ENCODE measurements at places on chromosomes 7 and 10.

DNA sequence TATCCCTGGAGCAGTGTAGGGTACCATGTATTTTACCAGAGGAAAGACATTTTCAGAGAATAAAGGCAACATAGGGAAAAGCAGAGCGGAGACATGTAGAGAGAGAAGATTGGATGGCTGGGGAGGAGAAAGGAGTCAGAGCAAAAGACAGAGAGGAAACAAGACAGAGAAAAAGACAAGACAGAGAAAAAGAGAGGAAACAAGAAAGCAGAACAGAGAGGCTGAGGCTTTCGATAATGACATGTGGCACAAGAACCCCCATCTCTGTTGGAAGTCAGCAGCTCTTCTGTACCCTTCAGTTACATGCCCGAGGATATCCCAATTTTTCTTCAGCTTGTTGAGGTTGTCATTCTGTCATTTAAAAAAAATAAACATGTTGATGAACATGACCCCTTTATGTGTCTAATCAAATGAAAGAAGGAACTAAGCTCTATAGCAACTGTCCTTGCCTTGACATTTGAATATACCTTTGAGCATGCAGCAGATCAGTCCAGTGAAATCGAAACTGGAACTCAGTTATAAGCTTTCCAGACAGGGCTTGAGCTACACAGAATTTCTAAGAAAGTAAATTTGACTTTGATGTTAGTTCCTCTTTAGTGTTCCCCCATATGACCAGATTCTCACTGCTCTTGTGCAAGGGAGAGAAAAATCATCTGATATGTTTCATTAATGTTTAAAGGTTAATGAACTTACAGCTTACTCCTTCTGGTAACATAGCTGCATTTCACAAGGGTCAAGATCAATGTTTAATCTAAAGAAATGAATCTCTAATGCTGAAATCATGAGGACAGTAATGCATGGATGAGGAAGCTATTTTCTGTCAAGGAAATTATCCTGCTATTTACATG is 75.1 kb upstream of the SP4 start:
- DNase-seq, result peak; percentile 43

DNA sequence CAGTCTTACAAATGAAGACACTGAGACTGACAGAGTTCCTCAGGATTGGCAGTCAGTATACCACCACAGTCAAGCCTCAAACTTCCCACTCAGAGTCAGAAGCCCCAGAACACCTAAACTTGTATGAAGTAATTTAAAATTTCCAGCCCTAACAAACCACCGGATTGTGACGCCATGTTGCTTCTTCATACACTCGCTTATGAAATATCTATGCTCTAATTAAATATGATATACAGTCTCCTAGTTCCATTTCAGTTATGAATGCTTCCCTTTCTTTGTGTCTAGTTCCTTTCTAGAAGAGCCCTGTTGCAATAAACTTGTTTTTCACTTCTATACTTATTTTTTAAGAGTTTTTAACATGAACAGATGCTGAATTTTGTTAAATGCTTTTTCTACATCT is 172.0 kb upstream of the NOBOX start:
- DNase-seq, result no peak

GRCh38 chr7:27532314-27532713 is 130.4 kb downstream of the HIBADH start:
- DNase-seq, result no peak

DNA sequence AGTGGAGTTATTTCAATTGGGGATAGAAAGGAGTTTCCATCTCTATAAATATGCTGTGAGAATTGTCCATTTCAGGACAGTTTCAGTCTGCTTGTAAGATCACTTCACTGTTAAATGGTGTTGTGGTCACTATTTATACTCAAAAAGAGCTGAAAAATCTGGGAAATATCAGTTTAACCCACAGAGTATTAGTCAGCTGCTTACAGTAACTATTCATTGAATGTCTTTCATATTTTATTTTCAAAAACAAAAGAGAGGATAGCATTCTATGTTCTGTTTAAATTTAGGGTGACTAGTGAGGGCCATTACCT is 85.4 kb upstream of the PLXDC2 start:
- peak; percentile 7 for DNase-seq

- DNase-seq, result no peak
Measured at GRCh38 chr10:126511917-126512479, 123.7 kb upstream of the ADAM12 start.

GRCh38 chr7:97215556-97215955 is 98.1 kb downstream of the SDHAF3 start:
- DNase-seq, result peak; percentile 55

GRCh38 chr10:82827901-82828300 is 952.9 kb downstream of the NRG3 start:
- no peak for DNase-seq

DNA sequence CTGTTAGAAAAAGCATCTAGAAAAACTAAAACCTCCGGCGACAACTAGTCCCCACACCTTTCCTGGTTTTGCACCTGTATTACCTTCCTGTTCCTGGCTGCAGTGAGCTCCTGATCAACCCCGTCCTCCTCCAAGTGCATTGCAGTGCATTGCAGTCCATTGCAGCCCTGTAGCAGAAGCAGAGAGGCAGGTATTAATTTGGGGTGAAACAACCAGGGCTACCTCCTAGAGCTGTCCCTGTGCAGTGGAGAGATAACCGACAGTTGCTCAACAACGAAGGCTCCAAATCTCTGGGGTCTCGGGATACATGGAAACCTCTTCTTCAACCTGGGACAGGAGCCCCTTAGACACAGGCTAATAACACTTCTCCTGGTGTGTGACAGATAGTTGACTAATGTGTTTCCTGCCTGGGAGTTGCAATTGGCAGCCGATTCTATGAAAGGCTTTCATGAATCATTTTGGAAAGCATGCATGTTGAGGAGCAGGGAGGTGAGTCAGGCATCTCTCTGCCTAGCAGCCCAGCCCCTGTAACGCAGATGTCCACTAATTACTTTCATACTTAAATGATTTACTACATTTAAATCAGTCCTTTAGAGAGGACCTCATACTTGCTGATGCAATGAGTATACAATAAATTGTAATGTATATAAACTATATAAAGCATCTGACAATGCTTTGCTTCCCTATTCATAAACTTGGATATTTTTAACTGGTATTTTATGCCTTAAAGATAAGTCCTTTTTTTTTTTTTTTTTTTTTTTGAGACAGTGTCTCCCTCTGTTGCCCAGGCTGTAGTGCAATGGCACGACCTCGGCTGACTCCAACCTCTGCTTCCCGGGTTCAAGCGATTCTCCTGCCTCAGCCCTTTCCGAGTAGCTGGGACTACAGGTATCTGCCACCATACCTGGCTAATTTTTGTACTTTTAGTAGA is 59.0 kb downstream of the PRR15 start:
- no peak for DNase-seq

DNA sequence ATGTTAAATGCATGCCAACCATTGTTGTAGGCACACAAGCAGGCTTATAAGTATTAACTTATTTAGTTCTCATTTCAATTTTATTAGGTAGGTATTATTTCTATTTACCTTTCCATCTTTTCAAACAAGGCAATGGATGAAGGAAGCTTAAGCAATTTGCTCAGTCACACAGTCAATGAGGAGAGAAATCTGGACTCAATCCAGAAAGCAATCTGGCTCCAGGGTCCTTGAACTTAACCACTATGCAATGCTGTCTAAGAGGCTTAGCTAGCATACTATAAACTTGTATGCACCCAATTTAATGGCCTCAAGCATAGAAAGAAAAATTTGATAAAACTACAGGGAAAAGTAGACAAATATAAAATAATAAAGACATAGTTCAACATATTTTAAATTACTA is 88.6 kb downstream of the VWDE start:
- DNase-seq, result no peak
